Fibroblast of villous mesenchyme (primary cell): ENCODE measurements at places on chromosomes 4 and X.

- DNase-seq = no peak
Observed at GRCh38 chrX:70088751-70089150, 26.5 kb downstream of the OTUD6A start.

DNA sequence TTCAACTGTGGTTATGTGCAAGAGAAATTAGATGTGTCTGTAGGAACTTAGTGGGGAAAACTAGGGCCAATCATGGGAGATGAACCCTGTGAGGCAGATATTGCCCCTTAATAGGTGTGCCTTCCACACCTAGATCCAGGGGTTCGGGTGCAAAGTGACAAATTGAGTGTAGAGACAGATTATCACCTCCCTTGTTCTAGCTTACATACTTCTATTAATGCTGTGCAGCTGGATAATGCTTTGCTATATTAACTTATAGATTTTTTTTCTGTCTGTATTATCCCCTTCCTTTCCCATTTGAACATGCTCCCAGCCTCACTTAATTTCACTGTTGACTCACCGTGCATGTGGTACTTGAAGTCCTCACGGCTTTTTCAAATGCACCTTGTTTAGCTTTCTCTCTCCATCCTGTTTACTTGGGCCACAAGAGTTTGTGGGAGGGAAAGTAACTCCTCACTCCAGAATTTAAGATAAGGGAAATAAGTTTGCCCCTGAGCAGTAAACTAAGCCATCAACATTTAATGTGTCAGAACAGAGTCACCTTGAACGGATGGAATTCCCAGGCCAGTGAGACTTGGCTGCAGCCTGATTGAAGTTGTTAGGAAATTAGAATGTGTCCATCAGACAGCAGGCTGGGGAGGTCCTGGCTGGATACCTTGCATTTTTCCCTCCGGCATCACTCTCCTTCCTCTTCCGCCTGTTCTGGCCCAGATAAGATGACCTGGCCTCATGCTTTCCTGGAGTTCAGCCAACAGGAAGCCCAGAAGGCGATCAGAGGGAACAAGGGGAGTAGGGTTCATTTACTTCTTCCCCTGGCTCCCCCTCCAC is 478.4 kb downstream of the BCOR start:
- peak; percentile 5 for DNase-seq

- no peak for DNase-seq
Observed at GRCh38 chrX:40120838-40121580, 23.3 kb upstream of the BCOR start.

DNA sequence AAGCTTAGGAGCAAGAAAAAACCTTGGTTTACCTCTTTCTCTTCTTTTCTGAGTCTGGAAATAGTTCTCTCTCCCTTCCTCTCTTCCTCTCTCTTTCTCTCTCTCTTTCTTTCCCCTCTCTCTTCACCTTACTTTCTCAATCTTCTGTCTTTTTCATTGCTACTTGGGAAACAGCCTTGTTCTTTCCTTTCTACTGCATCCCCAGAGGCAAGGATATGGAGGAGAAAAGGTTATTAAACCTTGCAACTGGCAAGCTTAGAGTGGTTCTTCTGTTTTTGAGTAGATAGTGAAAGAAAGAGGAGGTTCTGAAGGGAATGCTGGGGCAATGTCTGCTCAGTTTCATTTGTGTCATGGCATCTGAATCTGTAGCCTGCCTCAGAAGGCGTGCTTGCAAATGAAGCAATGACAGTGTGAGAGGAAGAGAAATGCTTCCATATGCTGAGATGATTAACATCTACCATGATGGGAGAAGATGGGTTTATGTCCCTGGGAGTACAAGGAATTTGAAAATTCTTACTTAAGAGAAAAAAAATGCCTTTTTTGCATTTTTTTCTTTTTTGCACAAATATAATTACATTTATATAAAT is 190.6 kb downstream of the CEP135 start:
- peak; percentile 39 for DNase-seq

DNA sequence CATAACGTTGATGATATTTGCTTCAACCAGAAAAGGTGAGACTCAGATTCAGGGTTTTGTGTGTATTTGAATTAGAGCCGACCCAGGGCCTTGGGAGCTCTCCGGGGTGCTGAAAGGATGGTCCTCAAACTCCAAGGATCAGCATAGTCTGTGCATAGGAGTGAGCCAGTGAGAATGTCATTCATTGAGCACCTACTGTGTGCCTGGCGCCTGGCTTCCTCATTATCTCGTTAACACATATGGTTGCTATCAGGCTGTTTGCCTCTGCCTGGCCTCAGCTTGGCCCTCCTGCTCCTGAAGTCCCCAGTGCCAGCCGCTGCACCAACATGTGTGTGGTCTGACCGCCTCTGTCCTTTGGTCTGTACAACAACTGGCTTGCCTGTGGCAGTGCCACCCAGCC is 25.1 kb upstream of the JAKMIP1 start:
- DNase-seq = peak; percentile 22

GRCh38 chr4:173748353-173748752 is 218.3 kb upstream of the HAND2 start:
- DNase-seq = peak; percentile 54

DNA sequence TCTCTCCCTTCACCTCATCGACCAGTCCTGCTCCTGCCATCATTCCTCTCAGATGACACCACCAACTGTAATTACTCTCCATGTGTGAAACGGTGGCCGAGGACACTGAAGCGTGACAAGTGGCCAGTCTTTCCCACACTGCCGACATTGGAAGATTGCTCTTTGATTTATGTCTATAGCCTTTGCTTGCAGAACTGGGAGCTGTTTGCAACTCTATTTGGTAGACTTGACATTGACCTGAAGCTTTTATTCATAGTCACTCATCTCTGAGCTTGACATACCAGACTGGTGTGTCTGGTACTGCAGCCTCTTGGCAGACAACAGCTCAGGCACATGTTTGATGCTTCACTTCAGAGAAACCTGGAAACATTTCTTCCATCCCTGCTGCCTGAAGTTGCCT is 121.8 kb upstream of the GALNT7 start:
- no peak for DNase-seq
